ENCODE measurements at places on chromosomes 3 and 15.
A peak's percentile ranks its signal among the peaks of the same experiment; 100 is the strongest.

DNA sequence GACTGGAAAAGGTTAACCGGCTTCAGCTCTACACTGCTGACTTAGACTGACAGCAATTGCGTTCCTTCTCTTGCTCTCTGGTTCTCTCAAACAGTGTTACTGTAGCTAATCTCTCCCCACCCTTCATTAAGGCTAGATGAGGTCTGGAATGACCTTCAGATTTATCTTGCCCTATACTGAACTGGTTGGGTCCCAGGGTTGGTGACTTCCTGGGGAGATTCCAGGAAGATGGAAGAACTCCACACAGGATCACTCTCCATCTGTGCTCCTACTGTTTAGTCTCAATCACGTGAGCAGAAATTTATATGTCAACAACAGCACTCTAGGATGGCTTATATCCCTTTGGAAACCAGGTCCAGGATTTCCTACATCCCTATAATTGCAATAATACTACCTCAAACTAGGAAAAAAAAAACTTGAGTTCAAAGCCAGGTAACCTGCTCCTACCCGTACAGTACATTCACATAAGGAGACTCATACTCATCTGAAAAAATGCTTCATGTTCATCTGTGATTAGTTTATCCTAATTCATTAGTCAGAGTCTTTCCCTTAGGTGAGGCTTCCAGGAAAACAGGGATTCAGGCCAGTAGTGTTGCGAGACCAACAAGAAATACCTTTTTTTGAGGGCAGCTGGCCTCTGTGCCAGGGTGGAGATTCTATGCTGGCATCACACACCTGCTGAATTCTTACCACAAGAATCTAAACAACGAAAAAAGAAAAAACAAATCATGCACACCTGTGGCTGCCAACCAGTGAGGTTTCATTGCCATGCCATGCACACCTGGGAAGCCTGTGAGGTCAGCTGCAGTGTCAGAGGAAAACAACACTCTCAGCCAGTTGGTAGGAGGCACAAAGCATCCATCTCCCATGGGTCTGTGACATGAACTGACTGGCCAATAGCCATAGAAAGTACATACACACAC is 297.3 kb downstream of the MECOM start:
- DNase-seq = no peak

DNA sequence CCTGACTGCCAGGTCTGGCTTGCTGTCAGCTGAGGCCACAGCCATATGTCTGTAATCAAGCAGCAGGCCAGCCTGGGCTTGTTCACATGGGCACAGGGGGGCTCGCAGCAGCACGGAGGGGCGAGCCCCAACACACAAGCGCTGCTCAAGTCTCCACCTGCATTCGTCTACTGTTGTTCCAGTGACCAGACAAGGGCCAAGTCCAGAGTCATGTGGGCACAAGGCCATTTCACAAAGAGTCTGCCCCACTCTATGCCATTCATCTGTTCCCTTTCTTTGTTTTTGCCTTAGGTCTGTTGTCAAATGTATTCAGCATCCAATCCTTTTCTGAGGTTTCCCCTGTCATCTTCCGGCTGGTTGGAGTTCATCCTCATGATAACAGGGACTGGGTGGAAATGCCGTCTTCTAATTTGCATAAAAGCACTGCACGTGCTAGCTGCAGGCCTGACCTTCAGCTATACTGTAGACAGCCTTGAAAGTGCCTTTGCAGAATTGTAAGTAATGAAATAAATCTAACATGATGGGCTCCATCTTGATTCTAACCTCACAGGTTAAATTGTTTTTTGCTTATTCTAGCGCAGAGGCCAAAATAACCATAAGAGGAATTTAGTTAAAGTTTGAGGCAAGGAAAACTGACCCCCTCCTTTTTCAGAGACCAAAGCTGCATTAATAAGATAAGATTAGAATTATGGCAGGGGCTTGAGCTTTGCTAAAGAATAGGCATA is 28.6 kb upstream of the KBTBD12 start:
- DNase-seq = peak; percentile 67

- DNase-seq = no peak
These were observed 34.0 kb upstream of the ZNF280D start for GRCh38 chr15:56767315-56767714.

DNA sequence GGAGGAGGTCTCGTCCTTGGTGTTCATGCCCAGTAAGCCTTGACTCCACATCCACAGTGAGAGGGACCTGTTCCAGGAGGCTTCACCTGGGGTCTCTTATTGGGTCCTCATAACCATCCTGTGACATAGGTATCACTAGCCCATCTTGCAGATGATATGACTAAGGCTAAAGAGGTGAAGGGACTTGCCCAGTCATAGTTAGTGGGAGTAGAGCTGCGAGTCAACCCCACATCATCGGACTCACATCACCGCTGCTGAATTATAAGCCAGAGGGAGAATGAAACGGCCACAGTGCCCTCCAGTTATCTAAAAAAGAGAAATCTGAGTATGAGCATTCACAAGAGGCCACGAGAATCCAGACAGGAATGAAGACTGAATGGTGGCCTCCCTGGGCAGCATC is 66.0 kb downstream of the MESD start:
- no peak for DNase-seq

GRCh38 chr15:28132524-28133275 is 33.6 kb upstream of the OCA2 start:
- DNase-seq = no peak

GRCh38 chr3:144585953-144586352 is 614.3 kb downstream of the DIPK2A start:
- no peak for DNase-seq

DNA sequence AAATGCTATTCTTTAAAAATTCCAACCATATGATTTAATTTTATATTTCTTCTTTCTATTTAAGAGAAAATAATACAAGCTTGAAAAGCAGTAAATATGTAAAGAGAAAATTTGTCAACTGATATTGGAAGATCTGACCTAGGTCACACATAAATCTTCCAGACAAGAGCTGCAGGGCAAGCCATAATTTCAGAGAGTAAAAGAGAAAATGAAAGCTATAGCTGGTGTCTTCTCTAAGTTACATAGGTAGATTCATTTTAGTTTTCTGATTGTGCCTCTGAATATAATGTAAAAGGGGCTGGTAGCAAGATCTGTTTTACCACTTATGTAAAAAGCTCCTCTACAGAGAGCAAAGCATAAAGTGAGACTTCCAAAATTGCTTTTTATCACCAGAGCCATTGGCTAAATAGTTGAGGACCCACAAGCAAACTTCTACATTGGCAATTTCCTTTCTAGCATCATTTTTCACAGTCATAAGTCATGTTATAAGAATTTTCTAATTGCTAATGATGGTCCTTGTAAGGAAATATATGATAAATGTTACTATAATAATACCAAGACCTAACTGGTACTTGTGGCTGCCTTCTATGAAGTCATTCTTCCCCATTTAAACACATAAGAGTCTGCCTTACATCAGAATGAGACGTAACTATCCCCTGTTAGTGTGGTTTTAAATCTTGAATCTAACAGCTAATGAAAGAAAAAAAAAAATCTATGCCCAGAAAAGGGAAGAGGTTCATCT is 80.8 kb upstream of the SKOR1 start:
- no peak for DNase-seq

- no peak for DNase-seq
These were observed 1.3 kb downstream of the MUC4 start for GRCh38 chr3:195810455-195810845.

DNA sequence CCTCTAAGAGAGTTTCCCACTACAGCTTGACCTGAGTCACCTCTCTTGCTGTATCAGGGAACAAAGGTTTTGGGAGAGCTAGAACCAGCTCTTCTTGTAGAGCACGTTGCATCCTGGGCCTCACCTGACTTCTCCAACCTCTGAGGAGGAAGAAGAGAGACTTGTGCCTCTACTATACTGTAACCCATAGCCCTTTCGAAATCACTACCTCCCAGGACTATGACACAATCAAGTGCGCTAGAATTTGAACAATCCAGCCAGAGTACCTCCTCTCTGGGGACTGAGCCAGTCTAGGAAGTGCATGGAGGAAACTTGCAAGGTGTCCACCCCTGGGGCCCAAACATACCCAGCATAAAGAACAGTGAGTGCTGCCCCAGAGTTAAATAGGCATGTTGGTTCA is 192.8 kb upstream of the BHLHE40 start:
- no peak for DNase-seq
